ENCODE measurements at places on chromosomes 16 and 17.
A peak's percentile ranks its signal among the peaks of the same experiment; 100 is the strongest.

- DNase-seq = peak; percentile 45
Observed at GRCh38 chr17:1714427-1714979, 4.3 kb upstream of the TLCD2 start.

DNA sequence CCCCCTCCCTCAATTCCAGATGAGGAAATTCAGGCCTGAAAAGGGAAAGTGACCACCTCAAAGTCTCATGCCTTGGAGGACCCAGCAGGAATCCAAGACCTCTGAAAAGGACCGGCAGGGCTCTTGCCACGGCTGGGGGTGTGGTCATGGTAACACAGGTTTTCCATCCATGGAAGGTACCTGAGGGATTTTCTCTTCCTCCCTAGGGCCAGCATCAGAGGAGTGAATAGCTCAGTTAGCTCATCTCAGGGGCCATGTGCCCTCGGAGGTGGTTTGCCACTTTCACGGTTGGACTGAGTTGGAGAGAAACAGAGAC lies 1.3 kb downstream of the CIITA start:
- DNase-seq = peak; percentile 35

DNA sequence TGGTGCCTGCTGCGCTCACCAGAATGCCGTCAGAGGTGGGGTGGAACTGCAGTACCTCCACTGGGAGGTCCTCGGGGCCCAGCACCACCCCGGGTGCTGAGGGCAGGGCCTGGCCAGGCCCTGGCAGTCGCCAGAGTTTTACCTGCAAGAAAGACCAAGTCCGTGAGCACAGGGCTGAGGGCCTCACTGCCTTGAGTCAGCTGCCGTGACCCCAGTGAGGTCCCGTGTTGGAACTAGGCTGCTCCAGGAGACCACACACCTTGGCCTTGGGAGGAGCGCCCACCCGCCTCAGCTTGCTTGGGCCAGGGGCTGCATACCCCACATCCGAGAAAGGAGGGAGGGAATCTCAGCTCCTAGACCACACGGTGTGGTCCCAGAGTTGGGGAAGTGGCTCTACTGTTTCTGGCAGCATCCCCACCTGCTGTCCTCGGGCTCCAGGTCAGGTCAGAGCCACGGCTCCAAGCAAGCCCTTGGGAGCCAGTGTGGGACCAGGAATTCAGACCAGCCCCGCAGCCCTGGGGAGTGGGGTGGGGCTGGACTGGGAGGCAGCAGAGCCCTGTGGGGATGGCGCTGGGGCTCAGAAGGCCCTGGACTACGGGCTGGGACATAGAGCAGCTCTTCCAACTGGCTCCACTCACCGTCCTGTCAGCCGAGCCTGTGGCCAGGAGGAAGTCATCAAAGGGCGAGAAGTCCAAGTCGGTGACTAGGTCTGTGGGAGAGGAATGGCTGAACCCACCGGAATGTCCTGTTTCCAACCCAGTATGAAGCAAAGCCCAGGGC lies 8.7 kb downstream of the CORO7 start:
- no peak for DNase-seq

GRCh38 chr16:85629326-85629725 lies 16.2 kb downstream of the GSE1 start:
- DNase-seq = no peak

GRCh38 chr17:42276609-42277341 lies 584 bp upstream of the STAT5B start:
- peak; percentile 41 for DNase-seq

- no peak for DNase-seq
Observed at GRCh38 chr16:22710326-22710725, 103.6 kb upstream of the HS3ST2 start.

DNA sequence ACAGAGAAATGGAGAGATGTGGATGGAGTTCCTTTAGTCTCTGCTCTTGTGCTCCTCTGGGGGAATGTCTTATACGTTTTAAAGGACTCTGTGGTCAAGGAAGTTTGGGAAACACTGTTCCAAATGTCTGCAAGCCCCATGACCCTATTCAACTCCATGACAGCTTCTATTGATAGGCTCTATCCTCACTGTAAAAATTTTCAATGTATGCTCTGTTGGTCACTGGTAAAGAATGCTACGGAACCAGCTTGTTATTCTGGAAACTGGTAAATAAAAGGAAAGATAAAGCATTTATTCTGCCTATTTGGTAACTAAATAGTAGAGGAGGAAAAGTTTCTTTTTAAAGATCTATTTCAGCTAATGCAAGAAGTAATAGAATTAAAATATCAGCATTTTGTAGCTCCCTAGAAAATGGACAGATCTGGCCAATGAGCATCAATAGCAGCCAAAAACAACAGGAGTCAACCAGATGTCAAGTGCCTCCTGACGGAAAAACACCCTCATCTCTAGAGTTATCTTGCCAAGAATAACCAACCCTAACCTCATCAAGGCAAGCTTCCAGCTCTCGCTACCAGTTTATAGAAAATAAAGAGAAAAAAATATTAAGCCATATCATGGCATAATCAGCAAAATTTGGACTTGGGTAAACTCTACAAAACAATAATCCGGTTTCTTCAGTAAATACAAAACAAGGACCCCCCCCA lies 16.1 kb downstream of the GDE1 start:
- DNase-seq = no peak

DNA sequence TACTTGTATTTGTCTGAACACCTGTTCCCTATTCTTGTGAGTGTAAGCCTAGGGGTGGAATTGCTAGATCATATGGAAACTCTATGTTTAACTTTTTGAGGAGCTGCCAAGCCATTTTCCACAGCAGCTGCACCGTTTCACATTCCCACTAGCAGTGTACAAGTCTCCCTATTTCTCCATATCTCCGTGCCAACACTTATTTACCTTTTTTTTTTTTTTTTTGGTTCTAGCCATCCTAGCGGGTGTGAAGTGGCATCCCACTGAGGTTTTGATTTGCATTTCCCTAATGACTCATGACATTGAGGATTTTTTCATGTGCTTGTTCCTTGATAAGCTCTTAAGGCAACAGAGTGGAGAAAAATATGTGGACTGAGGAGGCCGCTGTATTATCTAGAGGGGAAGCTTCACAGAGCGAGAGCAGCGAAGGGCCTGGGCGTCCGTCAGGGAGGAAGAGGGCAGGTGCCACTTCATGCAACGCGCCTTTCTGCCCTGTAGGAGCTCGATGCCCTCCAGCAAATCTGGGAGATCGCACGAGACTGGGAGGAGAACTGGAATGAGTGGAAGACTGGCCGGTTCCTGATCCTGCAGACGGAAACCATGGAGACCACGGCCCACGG lies 50.0 kb downstream of the DNAH2 start:
- DNase-seq = no peak

- DNase-seq = no peak
Observed at GRCh38 chr16:84729716-84730320, 30.0 kb downstream of the USP10 start.

Measured in stimulated activated naive CD8-positive, alpha-beta T cell treated with anti-CD3 and anti-CD28 coated beads, Interleukin-15, Interleukin-2, amounts not matched to agents 100 U/mL and 50 U/mL, for 24 hours (primary cell).